Posterior cingulate gyrus (tissue), 11 donors: ENCODE measurements at places on chromosomes 1 and 21.
A peak's percentile ranks its signal among the peaks of the same experiment; 100 is the strongest.

GRCh38 chr1:227796359-227796915, 19.0 kb upstream of the PRSS38 start:
- no peak for DNase-seq

DNA sequence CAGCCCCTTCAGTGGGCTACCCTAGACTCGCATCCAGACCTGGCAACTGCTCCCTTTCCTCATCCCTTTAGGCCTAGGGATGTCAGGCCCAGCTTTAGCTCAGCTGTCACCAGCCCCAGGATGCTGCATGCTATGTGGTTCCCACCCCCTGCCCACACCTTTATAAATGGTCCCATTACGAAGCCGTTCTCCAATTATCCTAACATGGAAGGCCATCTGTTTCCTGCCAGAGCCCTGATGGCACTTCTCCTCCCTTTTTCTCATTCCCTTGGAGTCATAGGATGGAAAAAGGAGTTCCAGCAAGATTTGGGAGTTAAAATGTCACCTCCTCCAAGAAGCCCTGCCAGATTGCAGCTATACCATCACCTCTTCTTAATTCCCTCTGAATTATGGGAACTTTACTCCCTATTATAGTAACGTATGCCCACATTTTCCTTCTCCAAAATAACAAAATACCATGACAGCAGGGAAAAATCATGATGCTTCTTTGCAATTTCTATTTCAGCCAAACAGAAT, 205.0 kb upstream of the GRIK3 start:
- no peak for DNase-seq

- no peak for DNase-seq
These were observed 52.7 kb downstream of the MIGA1 start for GRCh38 chr1:77831976-77832711.

DNA sequence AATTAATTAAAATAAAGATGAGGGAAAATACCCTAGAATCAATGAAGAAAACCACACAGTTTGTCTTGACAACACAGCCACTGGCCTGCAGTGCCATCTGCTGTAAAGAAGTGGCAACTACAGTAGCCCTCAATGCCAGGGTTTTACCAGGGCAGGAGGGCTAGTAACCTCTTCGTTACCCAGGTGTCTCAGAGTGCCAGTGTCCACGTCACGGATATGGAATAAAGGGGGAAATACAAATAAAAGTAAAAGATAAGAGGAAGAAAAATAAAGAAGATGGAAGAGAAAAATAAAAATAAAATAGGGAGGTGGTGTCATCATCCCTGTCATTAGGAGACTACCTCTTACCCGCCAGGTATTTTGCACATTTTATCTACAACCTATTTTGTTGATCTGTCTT, 14.2 kb upstream of the SLC44A3 start:
- peak; percentile 54 for DNase-seq

DNA sequence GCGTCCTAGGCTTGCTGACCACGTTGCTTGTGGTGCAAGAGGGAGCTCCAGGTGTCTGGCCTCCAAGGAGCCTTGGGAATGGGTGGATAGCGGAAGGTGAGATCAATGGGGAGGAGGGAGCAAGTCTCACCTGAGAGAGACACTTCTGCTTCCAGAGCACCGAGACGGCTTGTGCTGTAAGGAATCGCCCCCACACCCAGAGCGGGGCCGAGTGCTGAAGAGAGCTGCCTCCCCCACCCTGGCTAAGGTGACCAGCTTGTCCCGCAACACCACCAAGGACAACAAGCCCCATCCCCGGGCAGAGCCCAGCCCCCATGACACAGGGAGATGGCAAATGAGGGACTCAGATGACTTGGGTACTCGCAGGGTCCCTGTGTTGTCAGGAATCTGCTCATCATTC, 485.6 kb downstream of the NPHP4 start:
- DNase-seq, result peak; percentile 52

DNA sequence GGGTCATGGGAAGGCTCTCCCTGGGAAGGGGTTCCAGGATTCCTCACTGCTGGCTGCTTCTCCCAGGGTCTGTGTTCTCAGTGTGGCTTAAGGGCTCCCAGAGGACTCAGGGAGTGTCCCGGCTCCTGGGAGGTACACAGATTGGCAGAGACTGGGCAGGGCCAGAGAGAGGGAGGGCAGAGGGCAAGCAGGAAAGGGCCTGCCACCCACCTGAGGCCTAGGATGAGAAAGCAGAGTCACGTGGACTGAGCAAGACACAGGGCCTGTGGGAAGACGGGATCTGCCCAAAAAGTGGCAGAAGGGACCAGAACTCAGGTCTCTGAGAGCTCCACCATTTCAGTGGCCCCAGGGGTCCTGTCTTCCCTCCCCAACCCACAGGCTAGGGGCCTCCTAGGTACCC, 871 bp downstream of the SLFNL1 start:
- DNase-seq, result no peak

DNA sequence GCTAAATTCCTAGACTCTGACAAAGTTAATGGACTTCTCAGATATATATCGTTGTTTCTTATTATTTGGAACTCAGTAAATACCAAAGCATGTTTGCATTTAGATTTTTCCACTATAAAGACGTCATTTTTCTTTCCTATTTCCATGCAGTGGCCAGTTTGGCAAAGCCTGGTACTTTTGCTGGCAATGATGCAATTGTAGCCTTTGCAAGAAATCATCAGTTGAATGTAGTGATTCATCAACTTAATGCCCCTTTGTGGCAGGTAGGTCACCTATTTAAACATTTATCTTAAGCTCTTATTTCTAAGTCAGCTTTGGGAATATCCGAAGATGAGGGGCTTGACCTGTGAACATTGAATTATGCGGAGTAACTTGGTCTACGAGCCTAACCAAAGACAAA, 12.0 kb downstream of the OTUD3 start:
- DNase-seq, result no peak

DNA sequence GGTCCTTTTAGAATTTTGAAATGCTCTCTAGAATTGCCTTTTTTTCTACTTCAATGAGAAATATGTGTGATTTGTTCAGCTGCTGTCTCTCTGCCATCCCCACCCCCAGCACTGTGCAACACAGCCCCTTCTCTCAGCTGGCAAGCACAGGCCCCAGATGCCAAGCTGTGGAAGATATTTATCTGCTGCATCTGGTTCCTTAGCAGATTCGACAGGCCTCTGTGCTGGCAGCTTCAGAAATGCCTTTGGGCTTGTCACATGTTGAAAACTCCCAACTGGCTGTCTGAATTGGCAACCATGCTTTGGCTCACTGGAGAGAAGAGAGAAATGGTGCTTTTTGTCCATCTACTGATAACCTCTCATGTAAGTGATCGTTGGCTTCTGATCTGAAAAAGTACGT, 206.7 kb upstream of the C1orf87 start:
- DNase-seq, result peak; percentile 65

GRCh38 chr1:108121358-108122143, 78.6 kb downstream of the SLC25A24 start:
- peak; percentile 54 for DNase-seq

DNA sequence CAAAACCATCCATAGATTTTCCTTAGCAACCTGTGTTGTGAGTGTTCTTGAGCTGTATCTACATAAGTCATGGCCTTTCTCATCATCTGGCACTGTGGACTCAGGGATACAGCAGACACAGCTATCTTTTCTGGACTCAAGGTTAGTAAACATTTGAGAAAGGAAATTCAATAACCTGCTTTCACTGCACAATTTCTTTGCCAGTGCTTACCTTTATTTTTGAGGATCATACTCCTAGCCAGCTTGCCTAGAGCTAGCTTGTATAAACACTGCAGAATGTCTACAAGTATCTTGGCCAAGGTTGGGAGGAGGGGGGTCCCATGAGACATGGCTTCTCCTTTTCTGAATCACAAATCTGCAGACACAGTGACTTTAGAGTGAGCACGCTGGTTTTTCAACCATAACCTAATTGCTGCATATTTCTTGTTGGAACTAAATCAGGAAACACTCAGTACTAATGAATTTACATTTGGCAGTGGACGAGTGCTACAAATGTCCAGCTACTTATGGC, 27.2 kb downstream of the ADAMTS5 start:
- DNase-seq, result no peak

GRCh38 chr21:19123053-19123452, 719.5 kb upstream of the TMPRSS15 start:
- no peak for DNase-seq

DNA sequence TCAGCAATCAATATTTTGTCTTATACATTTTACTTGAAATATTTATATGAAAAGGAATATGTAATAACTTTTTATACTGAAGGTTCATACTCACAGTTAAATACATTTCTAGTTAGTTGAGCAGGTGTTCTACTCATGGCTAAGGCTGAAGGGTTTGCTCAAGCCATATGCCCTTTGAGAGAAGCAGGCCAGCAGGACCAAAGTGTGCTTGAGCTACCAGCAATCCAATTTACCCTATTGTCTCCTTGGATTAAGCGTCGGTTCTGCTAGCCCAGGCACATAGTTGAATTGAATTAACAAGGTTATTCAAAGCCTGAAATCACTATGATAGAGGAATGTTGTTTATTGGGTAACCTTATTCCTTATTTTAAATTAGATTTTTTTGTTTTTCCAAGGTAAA, 151.5 kb upstream of the BACE2 start:
- DNase-seq, result no peak

DNA sequence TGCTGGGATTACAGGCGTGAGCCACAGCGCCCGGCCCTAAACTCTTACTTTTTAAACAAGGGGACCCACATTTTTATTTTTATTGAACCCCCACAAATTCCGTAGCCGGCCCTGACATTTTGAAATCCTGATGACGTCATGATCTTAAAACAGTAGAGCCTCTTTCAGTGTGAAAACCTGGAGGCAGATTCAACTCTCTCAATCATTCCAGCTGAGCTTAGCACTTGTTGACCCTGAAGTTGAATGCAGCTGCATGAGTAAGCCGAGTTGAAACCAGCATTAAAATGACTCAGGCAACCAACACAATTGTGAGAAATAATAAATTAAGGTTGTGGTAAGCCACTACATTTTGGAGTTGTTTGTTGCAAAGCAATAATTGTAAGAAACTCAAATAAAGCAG, 93.9 kb upstream of the ADGRL4 start:
- no peak for DNase-seq

DNA sequence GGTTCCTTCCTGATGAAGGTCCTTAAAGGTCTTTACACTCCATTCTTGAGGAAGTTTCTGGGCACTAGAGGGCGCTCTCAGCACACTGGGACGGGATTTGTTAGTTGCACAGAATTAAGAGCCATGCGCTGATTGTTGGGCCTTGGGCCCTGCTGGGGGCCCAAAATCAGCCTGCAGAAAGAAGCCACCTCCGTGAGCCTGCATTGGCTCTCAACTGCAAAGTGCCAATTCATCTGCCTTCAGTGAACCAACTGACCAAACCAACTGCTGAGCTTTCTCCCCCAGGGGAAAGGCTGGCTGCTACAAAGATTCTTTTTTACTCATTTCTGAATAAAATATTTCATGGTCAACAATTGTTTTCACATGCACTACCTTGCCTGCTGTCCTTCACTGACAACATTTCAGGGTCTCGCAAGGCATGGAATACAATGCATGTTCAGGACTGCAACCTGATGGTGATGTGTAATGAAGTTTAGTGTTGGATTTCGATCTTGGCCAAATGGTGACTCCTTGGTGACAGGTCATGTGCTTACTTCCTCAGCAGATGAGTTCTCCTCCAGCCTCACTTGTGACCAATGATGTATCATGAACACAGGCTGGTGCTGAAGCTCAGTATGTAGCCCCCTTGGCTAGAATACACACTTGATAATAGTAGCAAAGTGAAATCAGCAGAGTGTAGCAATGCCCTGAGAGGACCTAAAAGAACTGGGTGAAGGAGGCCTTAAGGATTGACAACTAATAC, 45.7 kb upstream of the PRDX6 start:
- DNase-seq, result peak; percentile 91

DNA sequence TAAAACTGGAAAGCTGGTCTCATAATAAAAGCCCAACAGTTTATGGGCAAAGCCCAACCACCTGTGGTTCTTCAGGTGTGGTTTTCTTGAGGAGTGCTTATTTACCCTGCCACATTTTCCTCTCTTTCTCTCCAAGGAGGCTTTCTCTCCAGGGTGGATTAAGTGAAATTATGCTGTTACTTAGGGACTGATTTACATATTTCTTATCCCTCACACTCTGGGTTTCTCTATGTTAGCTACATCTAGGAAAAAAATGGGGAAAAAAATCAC, 4.8 kb downstream of the TBX19 start:
- DNase-seq, result no peak

- no peak for DNase-seq
These were observed 58.0 kb downstream of the NPHP4 start for GRCh38 chr1:5934058-5934884.

DNA sequence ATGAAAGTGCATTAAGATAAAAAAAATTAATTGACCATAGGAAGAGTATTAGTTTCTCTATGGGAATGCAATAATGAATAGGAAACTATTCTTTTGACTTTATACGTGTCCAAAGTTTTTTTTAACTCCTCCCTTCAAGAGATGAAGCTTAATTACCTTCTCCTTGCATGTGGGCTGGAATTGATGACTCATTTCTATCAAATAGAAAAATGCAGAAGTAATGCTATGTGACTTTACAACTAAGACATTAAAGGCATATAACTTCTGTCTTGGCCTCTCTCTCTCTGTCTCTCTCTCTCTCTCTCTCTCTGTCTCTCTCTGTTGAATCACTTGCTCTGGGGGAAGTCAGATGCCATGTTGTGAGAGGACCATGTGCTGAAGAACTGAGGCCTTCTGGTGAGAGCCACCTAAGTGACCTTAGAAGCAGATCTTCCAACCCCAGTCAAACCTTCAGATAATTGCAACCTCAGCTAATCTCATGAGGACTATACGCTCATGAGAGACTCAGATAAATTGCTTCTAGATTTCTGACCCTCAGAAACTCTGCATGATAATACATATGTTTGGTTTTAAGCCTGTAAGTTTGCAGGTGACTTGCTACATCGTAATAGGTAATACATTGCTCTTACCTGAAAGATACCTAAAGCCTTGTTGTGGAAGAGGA, 414.2 kb downstream of the KCNT2 start:
- DNase-seq, result no peak

DNA sequence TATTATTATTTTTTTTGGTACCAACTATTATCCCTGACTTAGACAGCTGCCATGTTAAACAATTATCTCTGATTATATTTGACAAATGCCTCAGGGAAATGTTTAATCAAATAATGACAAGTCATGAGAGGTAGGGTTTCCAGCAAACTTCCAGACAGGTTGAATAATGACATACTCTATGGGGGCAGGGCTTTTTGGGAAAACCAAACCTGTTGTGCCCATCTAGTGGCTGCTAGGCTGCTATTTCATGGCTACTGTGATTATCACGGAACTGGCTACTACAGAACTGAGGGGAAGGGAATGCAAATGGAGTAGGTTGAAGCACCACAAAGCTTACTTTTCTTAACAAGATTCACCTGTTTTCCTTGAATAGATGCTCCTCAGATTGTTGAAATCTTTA, 77.6 kb downstream of the DUSP10 start:
- DNase-seq, result no peak

- DNase-seq, result no peak
These were observed 94.0 kb downstream of the ST6GALNAC5 start for GRCh38 chr1:76961181-76961819.

GRCh38 chr1:1191734-1192133, 14.7 kb downstream of the TNFRSF18 start:
- no peak for DNase-seq

- DNase-seq, result no peak
These were observed 8.3 kb upstream of the GUK1 start for GRCh38 chr1:228131766-228132165.
